Mesenteric fat pad (tissue), 1 donor: ENCODE measurements at places on chromosomes 2 and 18.

DNA sequence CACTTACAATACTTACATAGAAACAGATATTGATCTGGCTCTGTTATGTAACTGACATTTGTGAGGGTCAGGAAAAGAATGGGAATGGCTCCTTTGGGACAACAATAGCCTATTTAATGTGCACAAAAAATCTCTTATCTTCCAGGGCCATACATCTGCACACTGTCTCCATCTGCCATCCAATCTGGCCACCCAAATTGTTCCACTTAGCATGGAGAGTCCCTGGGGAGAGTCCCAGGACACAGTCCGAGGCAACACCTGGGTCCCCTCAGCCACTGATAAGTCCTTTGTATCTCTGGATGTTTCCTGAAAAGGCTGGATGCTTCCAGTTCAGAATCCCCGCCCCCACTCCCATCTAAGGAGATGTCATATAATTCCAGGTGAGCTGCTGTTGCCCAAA is 274.2 kb upstream of the NCKAP5 start:
- DNase-seq = no peak

DNA sequence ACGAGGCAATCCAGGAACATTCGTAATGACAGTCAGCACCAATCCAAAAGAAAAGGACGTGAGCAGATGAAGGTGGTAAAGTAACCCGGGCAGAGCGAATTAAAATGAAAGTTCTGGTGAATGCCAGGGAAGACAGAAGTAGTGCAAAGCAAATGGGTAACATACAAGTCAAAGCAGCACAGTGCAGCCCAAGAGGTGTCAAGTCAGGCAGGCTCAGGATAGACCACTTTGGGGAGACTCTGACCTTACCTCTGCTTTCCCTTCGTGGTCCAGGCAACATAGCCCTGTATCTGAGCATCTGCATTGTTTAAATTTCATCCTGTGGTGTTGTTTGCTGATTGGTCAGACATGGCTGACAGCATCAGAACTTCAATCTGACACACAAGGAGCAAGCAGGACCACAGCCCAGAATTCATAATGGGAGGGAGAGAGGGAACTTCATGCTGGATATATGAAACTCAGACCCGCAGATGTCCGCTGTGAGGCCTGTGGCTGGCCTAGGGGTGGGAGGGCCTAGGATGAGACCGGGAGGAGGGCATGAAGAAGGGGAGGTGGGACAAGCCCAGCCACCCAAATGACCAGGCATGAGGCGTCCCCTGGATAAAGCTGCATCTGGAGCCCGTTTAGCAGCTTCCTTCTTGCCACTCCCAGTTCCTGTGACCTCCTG is 285.7 kb downstream of the TCF4 start:
- DNase-seq = no peak

DNA sequence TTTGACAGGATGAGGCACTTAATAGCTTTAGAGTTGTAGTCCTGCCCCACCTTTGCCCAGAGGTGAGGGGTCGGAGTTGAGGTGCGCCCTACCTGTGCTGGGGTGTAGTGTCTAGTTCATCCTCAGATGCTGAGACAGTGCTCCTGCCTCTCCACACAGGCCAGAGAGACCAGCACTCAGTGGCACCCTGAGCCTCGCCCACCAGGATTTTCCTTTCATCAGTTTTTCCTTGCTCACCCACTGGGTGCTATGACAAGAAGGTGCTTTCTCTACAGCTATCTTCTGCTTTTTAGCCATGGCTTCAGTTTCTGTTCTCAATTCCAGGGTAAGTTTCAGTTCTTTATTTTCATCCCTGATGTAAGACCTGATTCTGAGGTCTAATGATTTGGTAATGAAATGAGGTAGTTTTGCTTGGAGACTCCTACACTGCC is 16.8 kb upstream of the TMEM131 start:
- DNase-seq = peak; percentile 64

DNA sequence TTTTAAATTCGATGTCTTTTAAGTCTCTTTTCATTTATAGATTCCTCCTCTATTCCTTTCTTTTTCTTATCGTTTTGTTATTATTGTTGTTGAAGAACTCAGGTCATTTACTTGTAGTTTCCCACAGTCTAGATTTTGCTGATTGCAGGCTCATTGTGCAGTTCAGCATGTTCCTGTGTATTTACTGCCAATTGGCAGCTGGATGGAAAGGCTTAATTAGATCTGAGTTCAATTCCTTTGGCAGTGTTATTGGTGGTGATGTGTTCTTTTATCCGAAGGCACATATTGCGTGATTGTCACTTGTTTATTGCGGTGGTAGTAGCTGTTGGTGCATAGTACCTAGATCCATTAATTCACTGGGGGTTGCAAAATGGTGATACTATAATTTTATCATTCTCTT is 180.7 kb downstream of the BABAM2 start:
- DNase-seq = no peak

- DNase-seq = no peak
These were observed 268.4 kb downstream of the IRS1 start for GRCh38 chr2:226531061-226531810.

DNA sequence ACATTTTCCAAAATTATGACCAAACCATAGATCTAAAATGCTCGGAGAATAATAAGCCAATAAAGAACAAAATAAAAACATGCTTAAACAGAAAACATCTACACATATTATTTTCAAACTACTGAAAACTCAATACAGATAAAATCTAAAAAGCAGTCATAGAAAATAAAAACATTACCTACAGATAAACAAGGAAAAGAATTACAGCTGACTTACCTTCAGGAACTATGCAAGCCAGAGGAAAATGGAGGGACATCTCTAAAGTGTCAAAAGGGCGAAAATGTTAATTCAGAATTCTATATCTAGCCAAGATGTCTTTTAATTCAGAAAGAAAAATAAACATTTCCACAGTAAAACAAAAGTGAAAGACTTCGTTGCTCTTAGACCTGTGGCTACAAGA is 112.9 kb upstream of the GYPC start:
- DNase-seq = no peak

- DNase-seq = no peak
These were observed 321.4 kb downstream of the IRS1 start for GRCh38 chr2:226478109-226478809.

GRCh38 chr2:210132239-210132638 is 39.0 kb downstream of the KANSL1L start:
- no peak for DNase-seq

- no peak for DNase-seq
These were observed 6.1 kb upstream of the CCDC195 start for GRCh38 chr2:224722250-224722649.

GRCh38 chr2:7800031-7800430 is 881.8 kb upstream of the ID2 start:
- DNase-seq = no peak

GRCh38 chr2:30484995-30485394 is 37.9 kb downstream of the LCLAT1 start:
- DNase-seq = no peak

DNA sequence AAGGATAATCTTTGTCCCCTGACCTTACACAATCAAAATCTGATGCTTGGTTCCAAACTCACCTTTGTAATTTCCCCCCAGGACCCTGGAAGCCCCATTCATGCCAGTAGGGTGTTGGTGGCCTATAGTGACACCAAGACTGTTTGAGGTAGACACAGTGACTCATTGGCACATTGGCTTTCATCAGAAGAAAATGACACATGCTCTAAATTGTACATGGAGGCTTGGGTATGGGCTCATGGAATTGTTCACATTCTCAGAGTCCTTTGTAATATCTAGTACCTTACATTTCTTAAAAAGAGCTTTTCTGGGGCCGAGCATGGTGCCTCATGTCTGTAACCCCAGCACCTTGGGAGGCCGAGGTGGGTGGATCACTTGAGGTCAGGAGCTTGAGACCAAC is 61.2 kb upstream of the LRPPRC start:
- DNase-seq = no peak

DNA sequence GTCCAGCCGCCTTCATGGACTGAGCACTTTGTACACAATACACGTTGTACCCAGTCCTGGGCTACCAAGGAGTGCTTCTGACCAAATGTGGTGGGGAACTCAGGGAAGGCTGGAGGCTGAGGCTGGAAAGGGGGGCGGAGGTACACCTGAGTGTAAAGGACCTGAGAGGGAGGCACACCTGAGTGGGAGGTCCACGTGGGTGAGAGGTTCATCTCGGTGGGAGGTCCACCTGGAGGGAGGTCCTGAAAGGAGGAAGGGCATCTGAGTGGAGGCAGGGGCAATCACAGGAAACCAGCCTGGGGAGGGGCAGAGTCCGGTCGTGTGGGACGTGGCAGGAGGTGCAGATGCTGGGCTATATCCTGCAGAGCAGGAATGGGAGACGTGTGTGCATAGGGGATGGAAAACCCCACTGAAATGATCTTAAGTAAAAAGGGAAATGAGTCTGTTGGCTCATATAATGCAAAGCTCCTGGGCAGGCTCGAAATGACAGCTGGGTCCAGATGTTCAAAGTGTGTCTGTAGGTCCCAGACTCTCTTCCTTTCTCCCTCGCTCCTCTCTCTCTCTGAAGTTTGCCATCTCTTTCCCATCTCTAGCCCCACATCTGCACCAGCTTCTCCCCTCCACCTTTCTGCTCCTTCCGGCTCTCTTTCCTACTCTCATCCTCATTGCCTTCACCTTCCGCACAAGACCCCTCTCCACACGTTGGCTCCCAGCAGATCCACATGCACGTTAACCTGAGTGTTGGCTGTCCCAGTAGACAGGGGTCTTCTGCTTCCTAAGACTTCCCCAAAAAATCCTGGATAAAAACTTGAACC is 137.7 kb downstream of the PXDN start:
- DNase-seq = peak; percentile 41

DNA sequence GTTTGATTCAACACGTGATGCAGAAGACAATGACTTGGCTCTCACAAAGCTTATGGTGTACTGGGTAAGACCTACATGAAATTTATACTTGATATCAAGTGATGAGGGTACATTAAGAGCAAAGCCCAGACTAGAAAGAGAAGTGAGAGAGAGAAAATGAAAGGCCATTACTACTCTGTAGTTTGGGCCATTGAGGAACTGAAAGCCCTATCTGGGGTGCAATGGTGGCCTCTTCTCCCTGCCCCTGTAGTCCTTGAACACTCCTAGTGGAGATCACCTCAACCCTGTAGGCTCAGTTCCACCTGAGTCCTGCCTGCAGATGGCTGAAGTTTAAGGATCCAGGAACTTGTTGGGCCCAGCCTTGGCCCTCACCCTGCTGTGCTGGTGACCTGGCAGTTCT is 569.8 kb upstream of the MEX3C start:
- no peak for DNase-seq

DNA sequence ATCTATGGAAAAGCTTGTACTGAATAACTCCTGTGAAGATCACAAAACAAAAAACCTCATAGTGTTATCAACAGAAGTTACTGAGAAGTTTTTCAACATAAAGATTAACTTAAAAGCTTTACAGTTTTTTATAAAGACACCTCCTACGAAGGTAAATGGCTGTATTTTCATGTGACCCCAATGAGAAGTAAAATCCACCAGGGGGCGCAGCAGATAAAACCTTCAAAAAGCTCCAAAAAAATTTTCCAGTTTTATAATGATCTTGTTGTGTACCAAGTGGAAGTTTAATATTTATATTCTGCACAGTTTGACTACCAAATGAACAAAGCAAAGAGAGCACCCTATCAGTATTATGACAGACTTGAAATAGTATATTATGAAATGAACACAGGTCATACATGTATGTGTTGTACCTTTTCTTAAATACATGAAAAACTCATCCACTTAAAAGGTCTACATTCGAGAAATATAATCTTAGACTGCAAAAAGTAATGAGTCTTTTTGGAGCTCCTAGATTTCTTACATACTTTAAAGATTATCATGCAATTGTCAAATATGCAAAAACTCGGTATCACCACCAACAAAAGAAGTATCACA is 38.5 kb downstream of the PNO1 start:
- no peak for DNase-seq

DNA sequence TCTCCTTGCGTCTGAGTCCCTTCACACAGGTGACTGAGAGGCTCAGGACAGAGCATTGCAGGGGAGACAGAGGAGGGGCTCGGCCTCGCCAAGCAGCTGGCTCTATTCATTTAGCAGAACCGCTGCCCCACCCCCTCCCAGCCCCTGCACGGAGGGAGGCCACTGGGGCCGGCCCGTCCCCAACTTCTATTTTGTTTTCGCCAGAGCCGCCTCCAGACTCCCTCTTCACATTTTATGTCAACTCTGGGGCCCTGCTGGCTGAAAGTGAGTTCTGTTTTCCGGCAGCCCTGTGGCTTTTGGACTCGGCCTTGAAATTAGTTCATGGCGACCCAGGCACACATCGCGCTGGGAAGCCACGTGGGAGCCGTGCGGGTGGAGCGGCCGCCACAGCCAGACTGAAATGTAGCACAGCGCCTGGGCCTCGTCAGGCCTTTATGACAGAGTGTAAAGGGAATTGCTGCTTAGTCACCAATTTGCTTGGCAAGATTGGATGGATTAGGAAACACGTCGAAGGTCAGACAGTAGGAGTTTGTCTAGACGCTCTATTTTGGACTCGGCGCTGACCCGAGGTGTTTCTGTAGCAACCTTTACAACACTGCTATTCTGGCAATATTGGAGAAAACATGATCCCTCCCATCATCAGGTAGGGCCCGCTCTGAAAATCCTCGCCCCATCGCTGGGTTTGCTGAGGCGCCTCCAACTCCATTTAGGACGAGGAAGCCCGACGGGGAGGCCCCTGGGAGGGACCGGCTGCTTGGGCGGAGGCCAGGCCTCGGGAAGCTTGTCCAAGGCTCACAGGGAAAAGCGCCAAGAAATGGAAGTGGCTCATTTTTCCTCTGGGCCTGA is 90.7 kb upstream of the CTDP1 start:
- DNase-seq = peak; percentile 92

DNA sequence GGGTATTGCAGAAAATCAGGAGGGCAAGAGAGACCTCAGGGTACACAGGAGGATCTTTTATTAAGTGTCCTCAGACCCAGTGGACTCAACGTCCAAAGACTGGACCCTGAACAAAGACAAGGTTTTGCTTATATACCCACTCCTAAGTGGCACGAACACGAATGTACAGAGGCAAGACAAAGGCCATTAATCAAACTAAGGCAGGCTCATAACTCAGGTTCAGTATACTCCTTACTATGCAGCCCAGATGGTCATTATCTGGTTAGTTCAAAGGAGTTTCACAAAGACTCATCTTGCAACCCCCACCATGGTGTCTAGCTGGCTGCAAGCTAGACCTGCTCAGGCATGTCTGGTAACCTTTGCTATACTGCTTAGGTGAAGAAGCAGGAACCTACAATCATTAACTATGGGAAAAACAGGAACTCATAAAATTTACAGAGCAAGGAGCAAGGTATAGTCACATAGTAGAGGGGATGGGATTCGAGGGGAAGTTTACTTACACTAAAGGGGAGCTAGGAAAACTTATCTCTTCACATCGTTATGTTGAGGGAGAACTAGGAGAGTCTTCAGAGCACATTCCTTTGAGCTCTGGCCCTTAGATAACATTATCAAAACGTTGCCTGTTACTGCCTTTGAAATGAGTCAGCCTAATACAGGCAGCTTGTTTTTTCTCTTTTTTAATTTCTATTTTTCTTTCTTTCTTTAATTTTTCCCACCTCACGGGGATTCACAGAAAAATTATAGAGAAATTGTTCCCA is 33.9 kb downstream of the SLC4A3 start:
- DNase-seq = no peak

- DNase-seq = no peak
These were observed 35.1 kb upstream of the SLC14A1 start for GRCh38 chr18:45688833-45689232.
